Amygdala (tissue), 56 donors: ENCODE measurements at places on chromosomes 7 and 10.

DNA sequence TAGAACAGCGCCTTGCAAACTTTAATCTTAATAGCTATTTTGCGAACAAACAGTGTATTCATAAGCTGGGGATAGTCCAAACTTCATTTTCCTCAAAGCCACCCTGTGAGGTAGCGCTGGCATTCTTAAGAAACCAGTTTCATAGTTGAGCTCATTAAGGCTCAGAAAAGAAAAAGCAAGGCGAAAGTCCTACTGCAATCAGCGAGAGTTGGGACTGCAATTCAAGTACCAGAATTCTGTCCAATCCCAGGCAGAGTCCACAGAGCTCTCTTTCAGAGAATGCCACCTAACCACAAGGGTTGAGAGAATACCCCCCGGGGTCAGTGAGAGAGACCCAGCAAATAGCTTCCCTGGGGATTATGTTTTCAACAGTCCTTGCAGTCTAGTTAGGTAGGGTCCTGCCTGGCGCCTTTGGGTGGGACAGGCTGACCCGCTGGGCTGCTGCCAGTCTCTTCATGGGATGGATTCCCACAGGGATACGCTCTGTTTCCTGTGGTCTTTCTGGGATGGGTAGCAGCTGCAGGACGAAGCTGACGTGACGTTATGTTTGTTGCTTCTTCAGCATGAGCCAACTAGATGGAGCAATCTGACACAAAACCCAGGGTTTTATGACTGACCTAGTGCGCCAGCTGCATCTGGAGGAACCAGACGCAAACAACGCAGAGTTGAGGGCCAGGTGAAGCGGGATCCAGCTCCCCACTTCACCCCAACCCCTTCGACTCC lies 16.0 kb downstream of the BMPER start:
- DNase-seq: no peak

- no peak for DNase-seq
Observed at GRCh38 chr10:99743841-99744240, 11.8 kb downstream of the CUTC start.

DNA sequence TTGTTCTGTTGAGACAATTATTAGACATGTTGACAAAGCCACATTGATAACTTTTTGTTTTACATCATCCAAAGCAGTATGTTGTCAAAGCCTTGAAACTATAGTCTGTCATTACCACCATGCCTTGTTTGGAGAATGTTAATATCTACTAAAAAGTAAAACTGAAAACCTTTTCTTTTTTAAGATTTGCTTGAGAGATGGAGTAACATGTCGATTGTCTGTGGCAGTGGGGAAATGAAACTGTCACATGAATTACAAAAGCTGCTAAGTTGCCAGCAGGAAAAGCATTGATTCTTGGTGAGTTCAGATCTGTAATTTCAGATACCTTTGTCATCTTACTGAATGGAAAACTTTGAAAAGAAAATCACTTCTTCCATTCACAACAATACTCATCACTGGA lies 69.1 kb downstream of the TFPI2 start:
- DNase-seq: no peak

- DNase-seq: no peak
Observed at GRCh38 chr7:121697731-121698316, 175.1 kb upstream of the PTPRZ1 start.

DNA sequence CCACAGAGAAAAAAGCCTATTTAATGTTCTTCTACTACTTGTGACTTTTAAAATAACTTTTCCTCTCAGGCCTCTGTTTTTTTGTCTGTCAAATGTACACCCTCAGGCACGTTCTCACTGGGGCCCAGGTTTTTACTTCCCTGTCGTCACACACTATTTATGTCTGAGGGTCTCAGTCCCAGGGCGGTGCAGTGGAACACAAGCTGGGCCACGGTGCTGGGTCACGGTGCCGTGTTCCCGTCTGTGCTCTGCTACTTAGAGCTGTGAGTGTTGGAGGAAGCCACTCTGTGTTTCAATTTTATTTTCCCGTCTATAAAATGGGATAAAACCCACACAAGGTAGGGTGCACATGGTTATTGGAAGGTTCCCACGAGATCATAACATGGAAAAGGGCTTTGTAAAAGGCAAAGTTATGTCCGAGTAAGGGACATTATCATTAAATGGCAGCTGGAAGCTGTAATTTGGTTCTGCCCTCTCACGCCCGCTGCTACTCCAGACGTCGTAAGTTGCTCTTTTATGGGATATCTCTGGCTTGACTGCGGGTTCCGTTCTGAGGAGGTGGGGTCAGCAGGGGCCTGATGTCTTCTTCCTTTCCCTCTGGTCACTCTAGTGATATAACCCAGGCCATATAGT lies 25.2 kb downstream of the ZNF775 start:
- no peak for DNase-seq

- no peak for DNase-seq
Observed at GRCh38 chr7:116142850-116143249, 67.5 kb upstream of the TES start.

GRCh38 chr7:151816562-151817314 lies 60.2 kb downstream of the PRKAG2 start:
- no peak for DNase-seq

GRCh38 chr10:8614054-8614565 lies 559.6 kb downstream of the GATA3 start:
- DNase-seq: no peak

DNA sequence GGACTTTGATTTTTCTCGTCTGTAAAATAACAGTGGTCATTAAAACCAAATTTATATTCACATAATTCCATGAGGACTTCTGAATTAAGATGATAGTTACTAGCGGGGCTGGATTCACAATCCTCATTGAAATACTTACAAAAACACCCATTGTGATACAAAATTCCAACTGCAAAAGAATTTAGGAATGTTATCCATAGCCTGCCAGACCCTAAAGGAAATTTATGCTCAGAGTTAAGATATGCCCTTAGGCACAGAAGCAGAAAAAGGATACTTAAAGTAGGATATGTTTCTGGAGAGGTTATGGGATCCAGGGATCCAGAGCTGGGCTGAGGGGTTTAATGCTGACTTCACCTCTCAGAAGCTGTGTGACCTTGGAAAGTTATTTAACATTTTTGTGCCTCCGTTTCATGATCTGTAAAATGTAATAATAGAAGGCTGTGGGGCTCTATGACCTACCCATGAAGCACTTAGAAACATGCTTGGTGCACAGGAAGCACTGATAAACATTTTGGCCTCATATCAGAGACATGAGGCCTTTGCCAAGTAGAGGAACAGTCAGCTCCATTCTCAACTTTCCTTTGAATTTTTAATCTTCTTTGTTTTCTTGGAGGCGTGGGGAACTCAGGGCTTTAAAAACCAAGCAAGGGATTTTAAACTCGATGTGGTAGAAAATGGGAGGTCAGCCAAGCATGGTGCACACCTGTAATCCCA lies 744.7 kb downstream of the KCNMA1 start:
- DNase-seq: no peak

DNA sequence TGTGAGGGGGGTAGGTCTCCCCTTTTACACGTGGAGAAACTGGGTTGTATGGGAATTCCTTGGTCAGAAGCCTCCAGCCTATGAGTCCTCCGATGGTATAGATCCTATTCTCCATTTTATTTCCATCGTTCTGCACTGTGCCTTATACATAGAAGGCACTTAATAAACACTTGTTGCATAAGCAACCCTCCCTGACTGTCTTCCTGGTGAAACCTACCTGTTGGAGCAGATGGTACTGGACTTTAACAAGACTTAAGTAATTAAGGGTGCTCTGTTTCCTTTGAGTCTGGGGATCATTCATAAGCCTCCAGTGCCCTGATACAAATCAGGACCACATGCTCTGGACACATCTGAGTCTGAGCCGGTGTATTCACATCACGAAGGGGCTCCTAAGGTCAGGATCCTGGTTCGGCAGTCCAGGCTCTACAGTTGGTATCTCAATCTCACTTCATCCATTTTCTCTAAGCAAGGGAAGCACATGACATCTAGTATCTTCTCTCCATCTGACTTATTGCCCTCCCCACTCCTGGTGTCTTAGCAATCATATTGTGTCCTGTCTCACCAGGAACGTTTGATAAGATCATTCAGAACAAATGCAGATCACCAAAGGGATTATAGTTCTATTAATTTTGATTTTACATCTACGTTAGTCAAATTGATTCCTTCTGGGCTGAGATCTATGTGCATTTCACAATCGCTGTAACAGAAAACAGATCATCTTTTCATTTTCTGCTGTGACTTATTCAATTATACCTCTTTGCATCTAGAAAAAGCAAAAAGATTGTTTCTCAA lies 22.8 kb upstream of the EZH2 start:
- DNase-seq: no peak

GRCh38 chr7:133504825-133505224 lies 251.9 kb downstream of the EXOC4 start:
- DNase-seq: no peak

DNA sequence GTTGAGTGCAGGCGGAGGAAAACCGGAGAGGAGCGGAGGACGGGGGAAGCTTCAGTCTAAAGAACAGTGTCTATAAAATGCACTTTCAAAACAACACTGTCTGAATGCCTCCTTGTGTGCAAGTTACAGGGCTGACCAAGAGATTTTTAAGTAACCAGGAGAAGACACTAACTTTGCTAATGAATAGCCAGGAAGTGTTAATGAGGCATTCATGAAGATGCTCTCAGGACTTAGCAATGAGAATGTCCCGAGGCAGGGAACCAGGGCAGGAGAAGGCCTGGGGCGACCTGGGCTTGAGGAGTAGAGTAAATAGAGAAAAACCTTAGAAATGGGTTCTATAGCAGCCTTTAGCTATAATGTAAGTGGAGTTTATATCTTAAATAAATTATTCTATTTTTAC lies 312.1 kb downstream of the SKIDA1 start:
- no peak for DNase-seq

- DNase-seq: no peak
Observed at GRCh38 chr10:86914734-86915133, 42.7 kb downstream of the MMRN2 start.

- no peak for DNase-seq
Observed at GRCh38 chr10:123428391-123428790, 237.8 kb upstream of the GPR26 start.

- no peak for DNase-seq
Observed at GRCh38 chr7:139995017-139995915, 67.5 kb downstream of the PARP12 start.

GRCh38 chr10:69208761-69209160 lies 11.4 kb upstream of the HKDC1 start:
- no peak for DNase-seq

DNA sequence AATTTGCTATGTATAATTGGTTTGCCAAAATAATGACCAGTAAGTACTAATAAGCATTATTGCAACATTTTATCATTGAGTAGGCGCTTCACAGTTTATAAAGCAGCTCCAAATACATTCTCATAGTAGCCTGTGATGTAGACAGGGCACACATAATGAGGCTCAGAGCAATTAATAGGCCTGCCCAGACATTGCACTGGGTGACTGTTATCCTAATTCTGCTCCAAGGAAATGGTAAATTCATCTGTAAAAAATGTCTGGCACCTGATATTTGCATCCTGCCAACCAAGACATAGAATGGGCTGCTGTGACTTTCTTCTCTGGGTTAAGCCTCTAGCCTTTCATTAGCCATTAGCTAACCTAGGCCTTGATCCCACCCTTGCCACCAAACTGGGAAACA lies 97.6 kb downstream of the SEM1 start:
- no peak for DNase-seq

GRCh38 chr7:36600314-36600682 lies 124.0 kb downstream of the AOAH start:
- no peak for DNase-seq

GRCh38 chr7:486216-486743 lies 33.4 kb downstream of the PDGFA start:
- DNase-seq: no peak

DNA sequence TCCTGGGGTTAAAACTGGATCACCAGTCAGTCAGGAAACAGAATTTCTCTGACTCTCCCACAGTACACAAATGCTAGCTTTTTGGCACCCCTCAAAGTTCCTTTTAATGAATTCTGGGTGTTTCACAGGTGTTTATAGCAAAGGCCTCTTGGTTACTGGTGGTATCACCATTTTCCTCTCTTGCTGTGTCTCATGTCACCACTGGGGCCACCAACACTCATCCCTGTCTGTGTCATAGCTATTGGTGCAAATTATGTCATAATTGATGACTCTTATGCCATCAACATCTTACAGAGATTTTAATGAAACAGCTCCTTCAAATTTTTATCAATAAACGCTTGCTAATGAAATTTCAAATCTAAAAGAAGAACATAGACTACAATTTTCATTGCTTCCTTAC lies 27.7 kb upstream of the OSBPL3 start:
- no peak for DNase-seq

GRCh38 chr10:79431428-79431827 lies 14.0 kb downstream of the ZCCHC24 start:
- no peak for DNase-seq

DNA sequence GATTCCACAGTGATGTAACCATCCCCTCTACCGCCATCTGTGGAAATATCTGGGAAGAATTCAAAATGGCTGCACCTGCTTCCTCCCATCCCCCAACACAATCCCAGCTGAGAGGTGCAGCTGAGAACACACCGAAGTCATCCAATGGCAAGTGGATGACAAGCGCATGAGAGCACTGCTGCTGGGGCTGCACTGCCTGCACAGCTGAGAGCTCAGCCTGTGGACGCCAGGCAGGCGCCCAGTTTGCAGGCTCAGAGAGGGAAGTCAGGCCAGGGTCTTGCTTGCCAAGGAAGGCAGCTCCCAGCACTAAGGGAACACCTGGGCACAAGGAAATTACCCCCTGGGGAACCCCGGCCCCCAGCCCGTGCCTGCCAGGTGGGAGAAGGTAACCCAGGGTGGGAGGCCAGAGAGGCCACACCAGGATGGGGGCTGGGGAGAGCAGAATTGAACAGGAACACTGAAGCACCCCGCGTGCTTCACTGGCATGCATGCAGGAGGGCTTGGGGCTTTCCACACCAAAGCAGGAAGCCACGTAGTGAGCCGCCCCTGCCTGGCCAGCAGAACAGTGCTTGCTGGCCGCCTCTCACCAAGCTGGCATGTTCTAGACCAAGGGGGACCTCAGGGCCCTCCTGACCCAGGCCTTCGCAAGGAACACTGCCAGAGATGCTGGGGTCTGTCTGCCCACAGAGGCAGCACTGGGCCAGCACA lies 46.2 kb downstream of the FAM53B start:
- DNase-seq: no peak

DNA sequence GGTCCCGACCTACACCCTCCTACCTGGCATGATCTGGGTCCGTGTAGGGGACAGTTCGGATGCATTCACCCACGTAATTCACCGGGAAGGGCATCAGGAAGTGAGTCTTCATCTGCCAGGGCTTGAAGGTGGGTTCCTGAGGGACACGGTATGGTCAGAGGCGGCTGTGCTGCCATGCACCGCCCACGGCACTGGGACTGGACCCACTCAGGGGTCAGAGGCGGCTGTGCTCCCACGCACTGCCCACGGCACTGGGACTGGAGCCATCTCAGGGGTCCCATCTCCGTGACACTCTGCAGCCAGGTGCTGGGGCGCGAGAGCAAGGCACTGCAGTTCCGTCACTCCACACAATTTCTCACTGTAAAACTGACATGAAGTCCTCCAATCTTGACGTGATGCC lies 29.2 kb downstream of the PITRM1 start:
- no peak for DNase-seq

- DNase-seq: no peak
Observed at GRCh38 chr7:103660455-103661371, 214.7 kb upstream of the SLC26A5 start.
